Left kidney (tissue), 8 donors: ENCODE measurements at places on chromosomes 7 and 10.
A peak's percentile ranks its signal among the peaks of the same experiment; 100 is the strongest.

DNA sequence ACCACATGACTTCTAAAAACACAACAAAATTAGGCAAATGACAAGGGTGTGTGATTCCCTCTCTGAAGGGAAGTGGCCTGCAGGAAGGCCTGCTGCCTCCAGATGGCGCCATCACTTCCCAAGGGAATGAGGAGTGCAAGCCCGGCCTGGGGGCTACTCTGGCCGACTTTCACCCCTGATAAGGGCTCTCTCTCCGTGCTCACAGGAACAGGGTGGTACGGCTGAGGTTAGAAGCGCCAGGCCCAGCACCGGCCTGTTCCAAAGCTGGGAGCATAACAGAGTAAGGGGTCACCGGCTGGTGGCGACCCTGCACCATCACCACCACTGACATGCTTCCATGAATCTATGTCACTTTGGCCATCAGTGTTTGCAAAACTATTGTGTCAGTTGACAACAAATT, 13.1 kb downstream of the RBP3 start:
- no peak for DNase-seq

- no peak for DNase-seq
These were observed 195.4 kb downstream of the MACC1 start for GRCh38 chr7:20021831-20022230.

GRCh38 chr7:48512892-48513291, 341.6 kb downstream of the ABCA13 start:
- no peak for DNase-seq

DNA sequence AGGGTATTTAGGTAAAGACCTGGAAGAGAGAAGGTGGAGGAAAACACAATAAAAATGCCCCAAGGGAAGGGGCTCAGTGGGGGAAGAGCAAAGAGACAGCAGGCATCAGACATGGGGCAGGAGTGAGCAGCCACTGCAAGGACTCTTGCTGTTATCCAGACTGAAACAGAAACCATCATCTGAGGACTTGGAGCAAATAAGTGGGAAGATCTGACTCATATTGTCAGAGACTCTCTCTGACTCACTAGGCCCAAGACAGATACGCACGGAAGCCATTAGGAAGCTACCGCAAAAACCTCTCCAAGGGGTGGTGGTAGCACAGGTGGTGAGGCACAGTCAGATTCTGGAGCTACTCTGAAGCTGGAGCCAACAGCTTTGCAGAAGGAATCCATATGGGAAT, 110.7 kb downstream of the RNF32 start:
- DNase-seq: no peak

DNA sequence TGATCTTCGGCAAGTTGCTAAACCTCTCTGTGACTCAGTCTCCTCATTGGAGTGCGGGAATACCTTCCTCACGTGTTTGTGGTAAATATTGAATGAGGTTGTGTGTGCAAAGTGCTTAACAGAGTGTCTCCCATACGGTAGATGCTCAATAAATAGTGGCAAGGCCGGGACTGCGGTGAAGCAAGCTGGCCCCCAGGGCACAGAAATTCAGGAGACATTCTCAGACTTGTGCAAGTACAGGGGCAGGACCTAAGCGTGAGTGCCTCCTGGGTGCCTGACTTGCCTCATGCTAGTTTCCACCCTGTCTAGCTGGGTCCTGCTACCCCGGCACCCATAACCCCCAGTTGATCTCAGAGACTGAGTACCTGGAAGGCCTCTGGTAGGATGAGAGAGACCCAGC, 97.8 kb downstream of the CDH23 start:
- DNase-seq: no peak

GRCh38 chr10:44804661-44805060, 106.5 kb upstream of the TMEM72 start:
- DNase-seq: no peak

DNA sequence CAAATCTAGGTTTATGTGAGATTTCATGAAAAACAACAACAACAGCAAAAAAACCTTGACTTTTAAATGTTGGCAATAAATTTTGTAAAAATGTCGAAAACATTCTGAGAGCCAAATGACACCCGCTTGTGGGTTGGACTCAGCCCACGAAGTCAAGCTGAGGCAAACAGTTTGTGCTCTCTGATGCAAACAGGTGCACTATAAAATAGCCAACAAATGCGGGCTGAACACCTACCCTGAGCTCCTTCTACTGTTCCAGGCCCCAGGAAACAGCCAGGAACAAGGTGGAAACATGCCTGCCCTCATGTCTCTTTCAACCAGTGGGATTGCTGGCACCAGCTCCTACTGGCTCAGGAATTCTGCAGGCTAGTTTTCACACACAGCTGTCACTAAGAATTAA, 105.0 kb upstream of the ZNF716 start:
- DNase-seq: no peak

DNA sequence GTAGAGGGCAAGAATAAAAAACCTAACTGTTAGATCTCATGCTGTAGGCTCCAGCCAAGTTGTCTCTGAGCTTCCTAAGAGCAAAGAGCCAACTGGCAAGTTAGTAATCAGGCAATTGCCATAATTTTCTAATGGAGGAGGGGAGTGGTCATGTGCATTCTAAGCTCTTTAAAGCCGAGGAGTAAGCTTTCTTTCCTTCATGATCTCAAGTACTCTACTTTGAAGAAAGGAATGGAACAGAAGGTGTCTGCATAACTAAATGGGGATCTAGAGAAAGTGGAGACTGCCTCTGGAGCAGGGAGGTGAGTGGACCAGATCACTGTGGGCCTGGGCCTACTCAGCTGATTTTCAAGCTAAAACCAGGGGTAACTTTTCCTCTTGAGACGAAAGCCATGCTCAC, 37.7 kb upstream of the TOMM7 start:
- no peak for DNase-seq

GRCh38 chr10:22433875-22434274, 88.6 kb downstream of the SPAG6 start:
- no peak for DNase-seq

- DNase-seq: no peak
These were observed 371.9 kb downstream of the PHF14 start for GRCh38 chr7:11345621-11346020.

DNA sequence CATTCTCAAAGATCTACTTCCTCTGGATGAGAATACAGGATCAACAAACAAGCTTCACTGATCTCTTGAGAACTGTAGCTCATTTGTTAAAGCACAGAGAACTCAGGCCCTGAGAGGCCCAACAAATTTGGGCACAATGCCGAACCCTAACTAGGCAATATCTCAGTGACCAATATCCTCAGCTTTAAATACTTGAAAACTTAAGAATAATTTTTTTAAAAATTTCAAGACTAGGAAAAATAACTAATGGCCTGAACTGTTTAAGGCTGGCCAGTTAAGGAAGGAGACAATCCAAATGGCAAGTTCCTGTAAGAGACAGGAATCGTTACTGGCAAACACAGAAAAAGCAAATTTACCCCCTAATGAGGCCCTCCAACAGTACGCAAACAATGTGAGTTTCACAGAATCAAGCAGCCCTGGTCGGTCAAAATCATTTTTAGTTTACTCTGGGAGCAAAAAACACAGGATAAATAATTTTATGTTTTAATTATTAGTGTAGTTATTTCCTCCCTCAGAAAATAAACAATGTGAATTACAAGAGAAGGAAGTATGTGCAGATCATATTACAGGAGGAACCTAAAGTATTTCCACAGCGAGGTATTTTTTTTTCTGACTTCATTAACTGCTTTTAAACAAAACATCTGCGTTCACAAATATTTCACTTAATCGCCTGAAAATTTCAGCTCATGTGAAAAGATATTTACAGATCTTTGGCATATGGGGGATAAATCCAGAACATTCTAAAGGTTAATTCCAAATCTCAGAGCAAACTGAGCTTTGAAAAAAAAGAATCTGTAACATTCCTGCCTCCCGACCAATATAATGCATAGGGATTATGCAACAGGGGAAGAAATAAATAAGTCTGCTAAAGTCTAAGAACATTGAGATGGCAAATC, 39.5 kb downstream of the NT5C2 start:
- peak; percentile 64 for DNase-seq

- DNase-seq: no peak
These were observed 189.5 kb downstream of the ARHGAP12 start for GRCh38 chr10:31739146-31739545.

GRCh38 chr10:107098326-107098725, 66.2 kb downstream of the SORCS1 start:
- DNase-seq: no peak

DNA sequence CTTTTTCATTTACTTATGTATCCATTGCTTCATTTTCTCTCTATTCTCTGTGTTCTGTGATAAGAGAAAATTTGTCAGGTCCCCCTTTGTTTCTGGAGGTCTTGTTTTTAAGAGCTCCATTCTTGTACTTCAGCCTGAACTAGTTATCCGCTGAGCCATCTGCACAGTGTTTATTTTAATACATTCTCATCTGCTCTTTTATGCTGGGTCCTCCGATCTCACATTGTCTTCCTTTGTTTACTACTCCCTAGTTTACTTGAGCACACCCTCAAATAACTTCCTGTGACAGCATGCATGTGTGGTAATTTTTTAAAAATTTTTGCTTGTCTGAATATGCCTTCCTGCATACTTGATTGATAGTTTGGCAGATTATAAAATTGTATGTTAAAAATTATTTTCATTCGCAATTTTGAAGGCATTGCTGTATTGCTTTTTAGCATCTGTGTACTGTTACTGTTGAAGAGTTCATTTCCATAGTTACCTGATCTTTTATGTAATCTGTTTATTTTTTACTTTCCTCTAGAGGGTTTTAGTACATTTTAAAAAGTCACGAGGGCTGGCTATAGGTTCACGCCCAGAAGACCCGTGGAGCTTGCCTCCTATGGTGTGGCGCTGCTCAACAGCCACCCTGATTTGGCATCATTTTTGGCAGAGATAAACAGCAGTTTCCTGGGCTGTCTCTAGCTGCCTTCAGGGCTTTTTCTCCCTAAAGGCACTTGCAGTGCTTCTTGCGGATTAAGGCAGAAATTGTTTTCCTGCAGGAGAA, 31.9 kb downstream of the RSBN1L start:
- no peak for DNase-seq

DNA sequence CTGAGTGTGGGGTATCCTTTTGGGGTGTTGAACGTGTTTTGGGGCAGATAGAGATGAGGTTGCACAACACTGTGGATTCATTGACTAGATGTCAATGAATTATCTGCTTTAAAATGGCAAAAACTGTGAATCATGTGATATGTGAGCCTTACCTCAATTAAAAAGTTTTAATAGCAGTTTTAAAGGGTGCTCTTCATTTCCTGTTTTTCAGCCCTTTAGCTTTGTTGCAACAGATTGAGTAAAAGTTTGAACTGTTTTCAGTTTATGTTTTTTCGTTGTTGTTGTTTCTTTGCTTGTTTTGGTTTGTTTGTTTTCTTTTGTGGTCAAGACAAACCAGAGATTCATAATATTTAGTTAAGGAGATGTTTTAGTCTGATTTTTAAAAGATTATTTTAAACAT, 9.4 kb downstream of the TAS2R41 start:
- DNase-seq: no peak
